ENCODE measurements at places on chromosomes 16 and 17.

- DNase-seq: peak; percentile 46
Observed at GRCh38 chr17:64200080-64201032, 62.7 kb downstream of the TEX2 start.

DNA sequence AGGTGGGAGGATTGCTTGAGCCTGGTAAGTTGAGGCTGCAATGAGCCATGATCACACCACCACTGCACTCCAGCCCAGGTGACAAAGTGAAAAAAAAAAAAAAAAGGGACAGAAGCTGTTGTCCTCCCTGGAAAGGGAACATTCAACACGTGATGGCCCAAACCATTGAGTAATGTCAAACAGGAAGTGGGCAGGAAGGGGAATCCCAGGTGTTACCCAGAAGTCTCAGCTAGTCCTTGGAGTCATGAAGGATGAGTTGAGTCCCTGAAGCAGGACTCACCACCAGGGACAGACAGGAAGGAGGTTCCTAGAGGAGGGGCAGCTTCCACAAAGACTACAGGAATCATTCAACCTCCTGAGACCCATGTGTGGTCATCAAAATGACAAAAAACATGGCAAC, 19.8 kb upstream of the CMIP start:
- DNase-seq: peak; percentile 48

GRCh38 chr16:35754391-35755369, 2295.3 kb downstream of the TP53TG3F start:
- DNase-seq: no peak

GRCh38 chr16:4624015-4624826, at the start of gene MGRN1:
Gene MGRN1 (plus strand): TSS chr16:4624826. CDS start chr16:4624961, 135 bp downstream.
- DNase-seq: peak; percentile 97

DNA sequence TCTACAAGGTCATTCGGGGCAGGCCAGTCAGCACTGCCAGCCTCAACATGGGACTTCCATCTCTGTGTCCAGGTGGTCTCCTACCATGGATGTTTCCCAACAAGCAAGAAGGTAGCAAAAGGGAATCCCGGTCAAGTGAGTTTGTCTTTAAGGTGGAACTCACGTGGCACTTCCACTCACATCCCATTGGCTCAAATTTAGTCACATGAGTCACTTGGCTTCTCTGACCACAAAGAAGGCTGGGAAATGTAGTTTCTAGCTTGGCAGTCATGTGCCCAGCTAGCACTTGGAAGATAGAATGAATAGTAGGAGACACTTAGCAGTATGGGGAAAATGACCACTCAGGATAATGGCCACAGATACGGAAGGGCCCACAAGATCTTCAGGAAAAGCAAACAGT, 106.6 kb downstream of the AIPL1 start:
- DNase-seq: no peak

DNA sequence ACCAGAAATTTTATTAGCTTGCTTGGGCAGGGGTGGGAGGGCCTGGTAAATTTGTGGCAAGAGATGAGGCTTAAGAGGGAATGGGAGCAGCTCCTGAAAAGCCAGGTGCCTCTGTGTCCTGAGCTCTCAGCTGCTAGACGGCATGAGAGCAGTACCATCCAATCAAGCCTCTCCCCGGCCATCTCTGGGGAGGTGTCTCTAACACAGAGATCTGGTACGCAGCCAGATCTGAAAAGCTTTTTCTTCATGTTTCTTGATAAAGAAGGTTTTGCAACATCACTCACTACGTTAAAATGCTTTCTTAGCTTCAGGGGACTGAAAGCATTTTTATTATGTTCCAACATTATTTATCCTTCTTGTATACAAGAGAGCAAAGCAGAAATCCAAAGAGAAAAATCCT, 488.2 kb downstream of the RBFOX1 start:
- no peak for DNase-seq

- no peak for DNase-seq
Observed at GRCh38 chr16:89045181-89045815, 48.4 kb upstream of the ACSF3 start.

GRCh38 chr17:80856863-80857755, 134.5 kb upstream of the CHMP6 start:
- no peak for DNase-seq

DNA sequence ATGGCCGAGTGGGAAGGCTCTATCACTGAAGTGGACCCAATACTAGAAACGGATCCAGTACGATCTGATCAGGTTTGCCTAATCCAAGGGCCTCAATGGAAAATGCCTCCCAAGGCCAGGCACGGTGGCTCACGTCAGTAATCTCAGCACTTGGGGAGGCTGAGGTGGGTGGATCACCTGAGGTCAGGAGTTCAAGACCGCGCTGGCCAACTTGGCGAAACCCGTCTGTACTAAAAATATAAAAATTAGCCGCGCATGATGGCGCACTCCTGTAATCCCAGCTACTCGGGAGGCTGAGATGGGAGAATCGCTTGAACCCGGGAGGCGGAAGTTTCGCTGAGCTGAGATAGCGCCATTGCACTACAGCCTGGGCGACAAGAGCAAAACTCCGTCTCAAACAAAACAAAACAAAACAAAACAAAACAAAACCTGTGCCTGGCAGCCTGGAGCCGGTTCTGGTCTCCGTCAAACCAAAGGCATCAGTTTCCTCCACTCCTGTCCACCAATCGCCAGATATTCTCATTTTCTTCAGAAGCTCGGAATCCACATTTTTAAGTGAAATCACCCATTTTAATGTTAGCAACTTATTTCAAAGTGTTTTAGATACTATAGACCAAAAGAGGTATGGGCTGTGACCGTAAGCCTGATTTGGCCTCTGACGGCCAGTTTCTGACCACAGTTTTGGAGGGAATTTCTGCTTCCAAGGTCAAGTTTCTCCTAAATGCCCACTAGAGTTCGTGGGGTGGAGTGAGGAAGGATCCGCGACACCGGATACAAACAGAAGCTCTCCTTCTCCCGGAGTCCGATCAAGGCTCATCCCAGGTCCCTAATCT, 664 bp downstream of the NQO1 start:
- DNase-seq: no peak

GRCh38 chr17:42872251-42872965, 21.4 kb downstream of the AOC3 start:
- DNase-seq: no peak

DNA sequence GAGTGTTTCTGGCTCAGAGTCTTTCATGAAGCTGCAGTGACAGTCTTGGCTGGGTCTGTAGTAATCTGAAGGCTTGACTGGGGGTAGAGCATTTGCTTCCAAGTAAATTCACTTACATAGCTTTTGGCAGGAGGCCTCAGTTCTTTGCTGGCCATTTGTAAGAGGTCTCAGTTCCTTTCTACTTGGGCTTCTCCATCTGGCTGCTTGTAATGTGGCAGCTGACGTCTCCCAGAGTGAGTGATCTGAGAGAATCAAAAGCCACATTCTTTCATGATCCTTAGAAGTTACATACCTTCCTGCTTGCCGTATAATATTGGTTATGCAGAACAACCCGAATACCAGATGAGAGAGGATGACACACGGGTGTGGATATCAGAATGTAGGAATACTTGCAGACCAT, 39.8 kb downstream of the NF1 start:
- DNase-seq: no peak

DNA sequence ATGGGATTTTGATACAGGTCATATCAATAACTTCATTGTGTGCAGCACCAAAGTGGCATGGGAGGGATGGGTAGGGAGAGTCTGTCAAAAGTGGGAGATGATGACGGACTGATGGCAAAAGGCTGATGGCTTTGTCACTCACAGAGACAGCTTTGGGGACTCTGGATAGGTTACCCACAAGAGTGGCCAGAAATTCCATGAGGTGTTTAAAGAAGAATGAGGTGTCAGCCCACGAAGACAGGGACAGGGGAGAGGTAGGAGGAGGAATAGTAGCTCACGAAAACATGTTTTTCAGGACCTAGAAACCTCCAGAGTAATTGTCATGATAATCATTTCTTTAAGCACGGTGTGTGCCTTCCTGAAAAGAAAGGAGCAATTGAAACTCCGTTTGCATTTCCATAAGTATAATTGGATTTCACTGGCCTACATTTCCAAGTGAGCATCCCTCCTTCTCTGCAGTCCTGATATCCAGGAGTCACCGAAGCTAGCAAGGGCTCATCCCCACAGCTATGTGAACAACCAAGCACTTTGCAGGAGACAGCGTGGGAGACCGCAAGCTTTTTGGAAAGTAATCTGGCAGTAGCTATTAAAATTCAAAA, 60.0 kb downstream of the HSD17B2 start:
- no peak for DNase-seq

- no peak for DNase-seq
Observed at GRCh38 chr16:51666074-51666473, 515.0 kb upstream of the SALL1 start.

- DNase-seq: peak; percentile 72
Observed at GRCh38 chr16:50665128-50665878, 15.8 kb downstream of the SNX20 start.

GRCh38 chr16:3023415-3023668, 400 bp downstream of the HCFC1R1 start:
- DNase-seq: peak; percentile 91

DNA sequence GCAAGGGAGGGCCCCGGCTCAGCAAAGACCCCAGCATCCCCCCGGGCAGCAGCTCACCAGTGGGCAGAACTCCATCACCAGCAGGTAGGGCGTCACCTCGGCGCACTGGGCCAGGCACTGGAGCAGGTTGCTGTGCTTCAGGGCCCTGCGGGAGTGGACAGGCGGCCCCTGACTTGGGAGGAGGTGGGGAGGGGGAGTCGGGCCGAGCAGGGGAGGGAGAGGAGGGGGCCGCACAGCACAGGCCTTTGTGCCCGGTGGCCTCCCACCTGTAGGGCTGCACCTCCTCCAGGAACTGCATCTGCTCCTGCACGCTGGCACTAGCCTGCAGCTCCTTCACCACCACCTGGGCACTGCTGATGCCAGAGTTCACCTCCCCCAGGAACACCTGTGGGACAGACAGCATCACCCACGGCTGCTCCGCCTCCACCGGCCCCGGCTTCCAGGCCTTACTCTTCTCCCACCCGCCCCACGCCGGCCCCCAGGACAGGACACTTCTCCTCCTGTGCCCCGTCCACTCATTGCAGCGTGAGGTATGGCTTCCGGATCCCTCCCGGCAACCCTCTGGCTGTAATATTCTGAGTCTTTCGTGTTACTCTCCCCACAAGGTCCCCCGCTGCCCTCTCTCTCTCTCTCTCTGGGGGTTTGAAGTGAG, 37.7 kb upstream of the PVALEF start:
- no peak for DNase-seq

DNA sequence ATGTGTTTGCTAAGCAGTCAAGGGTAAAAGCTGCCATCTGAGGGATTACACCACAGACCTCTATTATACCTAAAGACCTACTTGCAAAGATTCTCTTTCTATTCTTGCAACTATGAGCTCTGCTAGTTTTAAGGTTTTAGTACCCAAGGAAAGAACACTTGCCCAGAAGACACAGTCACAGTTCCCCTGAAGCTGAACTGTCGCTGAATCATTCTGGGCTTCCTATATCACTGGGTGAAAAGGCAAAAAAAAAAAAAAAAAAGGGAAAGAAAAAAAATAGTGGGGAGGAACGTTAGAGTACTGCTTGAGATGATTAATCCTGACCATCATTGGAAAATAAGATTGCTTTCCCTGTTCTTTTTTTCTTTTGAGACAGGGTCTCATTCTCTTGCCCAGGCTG, 37.9 kb downstream of the LYRM1 start:
- peak; percentile 42 for DNase-seq

- peak; percentile 88 for DNase-seq
Observed at GRCh38 chr17:2982854-2983253, 80.6 kb downstream of the OR1D5 start.

DNA sequence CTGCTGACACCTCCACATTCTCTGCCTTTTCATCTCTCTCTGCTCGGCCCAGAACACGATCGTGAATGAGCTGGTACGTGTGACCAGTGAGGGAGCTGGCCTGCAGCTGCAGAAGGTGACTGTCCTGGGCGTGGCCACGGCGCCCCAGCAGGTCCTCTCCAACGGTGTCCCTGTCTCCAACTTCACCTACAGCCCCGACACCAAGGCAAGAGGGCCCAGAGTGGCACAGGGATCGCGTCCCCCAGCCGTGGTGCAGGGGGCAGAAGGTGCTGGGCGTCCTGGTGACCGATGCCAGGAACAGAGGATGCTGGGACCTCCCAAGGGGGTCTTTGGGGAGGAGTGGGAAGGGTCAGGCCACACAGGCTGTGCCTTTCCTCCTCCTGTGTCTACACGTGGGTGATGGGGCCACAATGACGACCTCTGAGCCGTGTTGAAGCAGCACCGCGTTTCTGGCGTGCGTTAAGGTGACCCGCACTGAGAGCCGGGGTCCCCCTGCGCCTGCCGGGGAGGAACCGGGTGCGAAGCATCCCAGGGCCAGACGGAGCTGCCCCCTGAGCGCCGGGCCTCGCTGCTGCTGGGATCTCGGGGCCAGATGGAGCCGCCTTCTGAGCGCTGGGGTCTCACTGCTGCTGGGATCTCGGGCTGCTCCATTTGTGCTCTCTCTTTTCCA, 17.4 kb downstream of the GAA start:
- no peak for DNase-seq

DNA sequence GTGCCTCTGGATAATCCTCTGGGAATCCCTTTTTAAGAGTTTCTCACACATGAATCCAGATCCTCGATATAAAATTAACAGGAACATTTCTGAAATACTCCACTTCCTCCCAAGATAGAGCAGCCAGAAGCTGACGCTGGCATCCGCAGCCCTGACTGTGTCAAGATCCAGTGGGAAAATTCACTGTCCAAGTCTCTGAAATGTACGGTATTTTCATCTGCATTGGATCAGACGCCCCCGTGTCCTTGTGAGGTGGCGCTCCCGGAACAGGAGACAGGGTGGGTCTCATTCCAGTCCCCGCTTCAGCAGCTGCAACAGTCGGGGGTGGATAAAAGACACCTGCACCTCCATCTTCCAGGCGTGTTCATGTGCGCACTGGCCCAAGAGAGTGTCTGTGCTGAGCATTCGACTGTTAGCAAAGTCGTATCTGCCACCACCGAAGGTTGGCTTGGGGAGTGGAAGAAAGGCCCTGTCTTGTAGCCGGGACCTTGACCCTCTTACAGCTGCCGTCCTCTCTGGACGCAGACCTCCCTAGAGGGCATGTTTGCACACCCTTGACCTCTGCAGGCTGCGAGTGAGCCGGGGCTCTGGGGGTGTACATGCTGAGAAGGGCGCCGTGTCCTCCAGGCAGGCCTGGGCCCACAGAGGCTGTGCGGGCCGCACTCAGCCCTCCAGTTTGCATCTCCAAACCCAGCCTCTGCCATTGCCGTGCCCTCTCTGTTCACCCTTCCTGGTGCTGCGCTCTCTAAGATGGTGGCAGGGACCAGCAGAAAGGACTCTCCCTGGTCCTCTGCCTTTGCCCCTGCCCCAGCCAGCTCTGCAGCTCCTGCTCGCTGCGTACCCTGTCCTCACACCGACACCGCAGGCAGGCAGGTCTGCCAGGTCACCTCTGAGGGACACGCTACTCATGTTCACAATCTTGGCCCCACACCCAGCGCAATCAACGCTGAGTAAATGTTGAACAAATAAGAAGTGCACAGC, 72.0 kb upstream of the CHMP6 start:
- no peak for DNase-seq

Data from EL (cell line).